ENCODE measurements at places on chromosomes 4 and X.

DNA sequence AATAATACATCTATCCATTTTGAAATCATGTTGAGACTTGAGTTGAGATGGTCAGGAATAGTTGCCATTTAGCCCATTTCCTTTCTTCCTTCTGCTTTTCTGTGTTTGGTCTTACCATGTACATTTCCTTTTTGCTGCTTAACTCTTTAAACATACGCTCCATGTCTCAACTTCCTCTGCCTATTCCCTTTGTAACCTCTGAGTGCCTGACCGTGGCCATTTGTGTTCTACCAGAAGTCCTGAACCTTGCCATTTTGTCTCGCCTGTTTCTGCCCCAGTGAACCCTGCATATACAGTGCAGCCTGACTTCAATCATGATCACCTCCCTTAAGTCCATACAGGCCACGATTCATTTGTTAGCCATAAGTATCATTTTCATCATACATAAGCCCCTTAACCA, 169.0 kb downstream of the RAPGEF2 start:
- no peak for DNase-seq

GRCh38 chrX:1398431-1399340, 6.8 kb upstream of the SLC25A6 start:
- no peak for DNase-seq

GRCh38 chr4:28373601-28374000, 1513.0 kb downstream of the STIM2 start:
- no peak for DNase-seq

DNA sequence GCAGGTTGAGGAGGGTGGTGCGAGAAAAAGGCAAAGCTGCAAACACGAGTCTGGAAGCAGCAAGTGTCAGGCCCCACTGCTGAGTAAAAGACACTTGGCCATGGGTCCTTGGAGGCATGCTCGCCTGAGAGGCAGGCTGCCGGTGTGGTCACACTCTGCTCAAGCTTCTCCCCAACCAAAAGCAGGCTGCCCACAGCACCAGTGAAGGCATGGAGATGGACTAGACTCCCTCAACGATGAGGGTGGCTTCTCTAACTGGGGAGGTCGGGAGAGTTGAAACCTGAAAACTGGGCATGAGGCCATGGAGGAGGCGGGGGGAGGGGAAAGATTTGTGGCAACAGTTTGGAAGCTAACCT, 86.5 kb downstream of the ATG4A start:
- no peak for DNase-seq

- DNase-seq = no peak
Measured at GRCh38 chr4:39134683-39135306, 47.5 kb upstream of the WDR19 start.

DNA sequence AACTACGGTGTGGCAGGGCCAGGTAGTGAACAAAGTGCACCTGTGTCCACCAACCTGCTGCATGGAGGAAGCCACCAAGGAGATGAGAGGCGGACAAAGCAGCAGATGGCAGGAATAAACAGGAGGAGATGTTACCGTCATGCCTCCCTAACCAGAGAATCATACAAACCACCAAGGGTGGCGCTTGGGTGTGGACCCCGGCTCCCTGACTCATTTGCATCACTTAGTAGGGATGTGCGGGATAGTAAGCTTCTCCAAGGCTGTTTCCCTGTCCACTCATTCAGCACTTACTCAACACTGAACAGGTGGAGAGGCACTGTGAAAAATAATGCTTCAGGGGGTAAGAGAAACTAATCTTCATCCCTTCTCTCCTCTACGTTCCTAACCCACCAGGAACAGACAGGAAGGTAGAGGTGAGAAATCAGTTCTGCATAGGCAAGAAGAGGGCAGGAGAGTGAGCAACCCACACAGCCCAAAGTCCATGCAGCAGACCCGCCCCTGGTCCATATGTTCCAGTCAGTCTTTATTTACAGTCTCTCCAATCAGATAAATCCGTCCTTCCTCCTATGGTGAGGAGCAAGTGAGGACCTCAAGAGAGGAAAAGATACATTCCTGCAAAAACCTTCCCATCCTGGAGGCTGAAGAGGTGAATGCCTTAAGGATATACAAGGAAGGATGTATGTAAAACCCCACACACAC, 34.0 kb downstream of the QDPR start:
- DNase-seq = no peak

DNA sequence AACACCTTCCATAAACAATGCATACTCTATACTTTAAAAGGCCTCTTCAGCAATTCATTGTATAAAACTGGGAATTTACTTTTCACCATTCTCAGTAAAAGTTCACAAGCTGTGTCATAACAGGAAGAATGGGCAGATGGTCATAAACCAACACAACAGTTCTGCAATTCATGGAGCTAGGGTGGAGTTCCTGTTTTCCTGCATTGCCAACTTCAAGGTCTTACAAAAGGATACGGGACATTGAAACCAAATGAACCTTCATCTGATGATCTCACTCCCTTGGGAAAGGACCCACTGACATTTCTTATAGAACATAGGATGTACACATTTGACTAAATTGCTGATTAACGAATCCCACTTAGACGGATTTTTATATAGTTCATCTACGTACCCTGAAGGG, 4.1 kb downstream of the KDR start:
- DNase-seq = peak; percentile 10

GRCh38 chr4:151276787-151277562, at the start of gene PRSS48:
Gene PRSS48 (plus strand): TSS chr4:151277161. CDS start chr4:151277173, 12 bp downstream.
- DNase-seq = no peak

- no peak for DNase-seq
Measured at GRCh38 chr4:173860094-173860493, 330.1 kb upstream of the HAND2 start.

GRCh38 chr4:89121387-89122068, 10.2 kb downstream of the TIGD2 start:
- no peak for DNase-seq

DNA sequence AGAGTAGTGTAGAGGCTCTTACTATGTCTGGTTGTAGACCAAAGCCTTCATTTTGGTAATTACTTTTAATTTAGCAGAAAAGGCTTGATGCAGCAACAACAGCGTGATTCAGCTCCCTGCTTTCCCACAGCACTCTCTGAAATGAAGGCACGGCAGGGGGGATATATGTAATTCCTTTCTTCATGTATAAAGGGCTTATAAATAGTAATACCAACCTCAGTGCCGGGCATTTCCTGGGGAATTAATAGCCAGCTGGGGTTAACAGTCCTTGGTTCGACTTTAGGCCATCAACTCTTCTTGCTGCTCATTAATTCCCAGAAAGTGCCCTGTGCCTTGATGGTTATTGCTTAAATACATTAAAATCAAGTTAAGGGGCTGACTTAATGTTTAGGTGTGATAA, 669.0 kb downstream of the ZNF674 start:
- DNase-seq = no peak

DNA sequence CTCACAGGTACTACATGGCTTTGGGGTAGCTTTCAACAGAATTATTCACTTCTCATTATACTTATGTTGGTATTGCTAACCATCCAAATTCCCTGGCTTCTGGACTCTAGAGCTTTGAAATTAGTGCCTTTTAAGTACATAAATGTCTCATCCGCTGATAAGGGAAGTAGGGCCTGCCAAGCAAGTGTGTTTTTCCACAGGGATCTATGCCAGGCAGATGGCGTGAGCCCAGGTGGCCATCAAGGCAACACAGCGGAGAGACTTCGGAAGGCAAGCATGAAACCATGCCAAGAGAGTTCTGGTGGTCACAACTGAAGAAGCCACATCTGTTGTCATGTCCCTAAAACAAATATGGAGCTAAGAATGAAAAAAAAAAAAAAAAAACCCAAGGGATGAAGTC, 503.1 kb upstream of the LCORL start:
- no peak for DNase-seq

Measured in NCI-H510A treated with DMSO at 0.1 percent for 48 hours (cell line).